ENCODE measurements at places on chromosomes 2 and 18.

DNA sequence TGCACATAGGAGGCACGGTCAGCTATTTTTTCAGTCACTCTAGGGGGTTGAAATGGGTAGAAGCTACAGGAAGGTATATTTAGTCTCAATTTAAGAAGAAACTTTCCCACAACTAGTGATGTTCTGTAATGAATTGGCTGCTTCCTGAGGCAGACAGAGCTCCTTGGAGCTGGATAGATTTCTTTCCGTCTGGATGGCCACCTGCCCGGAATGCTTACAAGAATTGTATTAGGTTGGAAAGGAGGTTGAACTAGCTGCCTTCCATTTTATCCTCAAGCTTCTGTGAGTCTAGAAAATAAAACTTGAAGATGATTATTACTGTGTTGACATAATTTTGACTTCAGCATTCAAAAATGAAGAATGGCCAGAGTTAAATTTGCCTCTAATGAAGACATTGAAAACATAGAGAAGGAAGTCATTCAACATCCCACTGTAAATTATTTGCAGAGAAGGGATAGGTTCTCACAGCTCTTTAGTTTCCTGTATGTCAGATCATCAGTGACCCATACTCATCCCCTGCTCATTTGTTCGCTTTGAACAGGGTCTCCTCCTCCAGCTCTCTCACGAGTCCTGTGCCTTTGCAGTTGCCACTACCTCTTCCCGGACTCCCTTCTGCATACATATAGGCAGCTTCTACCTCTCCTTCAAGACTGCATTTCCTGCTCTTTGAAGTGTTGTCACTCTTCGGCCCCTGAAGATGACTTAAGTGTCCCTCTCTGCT lies 88.8 kb downstream of the CRIM1 start:
- no peak for DNase-seq

DNA sequence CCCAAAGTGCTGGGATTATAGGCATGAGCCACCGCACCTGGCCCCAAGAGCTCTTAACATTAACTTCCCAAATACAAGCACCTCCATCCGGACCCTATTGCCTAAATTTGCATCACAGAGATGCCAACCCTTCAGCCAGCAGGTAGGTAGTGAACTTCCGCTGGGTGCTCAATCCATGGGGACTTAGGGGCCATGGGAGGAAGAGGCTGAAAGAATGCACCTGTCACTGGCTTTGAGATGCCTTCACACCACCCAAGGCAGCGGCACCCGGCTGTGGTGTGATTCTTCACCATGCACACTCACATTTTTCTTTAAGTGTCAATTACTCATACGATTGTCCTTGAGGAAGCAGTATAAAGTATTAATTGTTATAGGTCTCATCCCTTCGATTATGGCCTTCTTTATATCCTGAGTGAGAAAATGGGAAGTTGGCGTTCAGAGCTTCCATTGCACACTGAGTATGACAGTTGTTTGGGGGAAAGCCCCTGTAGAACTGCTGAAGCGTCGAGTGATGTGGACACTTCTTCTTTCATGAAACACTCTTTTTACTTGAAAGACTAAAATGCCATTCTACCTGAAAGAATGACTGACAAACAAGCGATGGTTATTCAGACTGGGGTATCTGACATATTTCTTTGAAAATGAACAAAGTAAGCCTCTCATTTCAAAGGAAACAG lies 51.8 kb upstream of the BIN1 start:
- DNase-seq = no peak

DNA sequence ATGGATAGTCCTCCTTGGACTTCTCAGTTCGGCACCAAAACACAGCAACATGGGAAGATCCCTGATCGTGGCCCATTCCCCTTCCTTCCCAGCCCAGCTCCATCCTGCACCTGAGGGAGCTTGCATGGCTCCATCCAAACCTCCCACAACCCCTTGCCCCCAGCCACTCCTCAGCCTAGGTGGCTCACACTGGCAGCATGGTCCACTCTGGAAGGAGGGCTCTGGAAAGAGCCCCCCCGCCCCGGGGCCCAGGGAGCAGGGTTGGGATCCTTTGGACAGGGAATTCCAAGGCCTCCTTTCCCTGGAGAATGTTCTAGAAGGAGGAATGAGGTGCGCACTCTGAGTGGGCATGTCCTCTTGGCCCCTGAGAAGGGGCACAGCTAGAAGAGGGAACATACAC lies 62.8 kb upstream of the ID2 start:
- no peak for DNase-seq

- DNase-seq = peak; percentile 64
Observed at GRCh38 chr2:62688771-62689170, 16.7 kb upstream of the EHBP1 start.

- no peak for DNase-seq
Observed at GRCh38 chr2:119821266-119821665, 61.5 kb downstream of the PTPN4 start.

GRCh38 chr2:217724471-217724870 lies 278.3 kb downstream of the TNS1 start:
- DNase-seq = no peak

DNA sequence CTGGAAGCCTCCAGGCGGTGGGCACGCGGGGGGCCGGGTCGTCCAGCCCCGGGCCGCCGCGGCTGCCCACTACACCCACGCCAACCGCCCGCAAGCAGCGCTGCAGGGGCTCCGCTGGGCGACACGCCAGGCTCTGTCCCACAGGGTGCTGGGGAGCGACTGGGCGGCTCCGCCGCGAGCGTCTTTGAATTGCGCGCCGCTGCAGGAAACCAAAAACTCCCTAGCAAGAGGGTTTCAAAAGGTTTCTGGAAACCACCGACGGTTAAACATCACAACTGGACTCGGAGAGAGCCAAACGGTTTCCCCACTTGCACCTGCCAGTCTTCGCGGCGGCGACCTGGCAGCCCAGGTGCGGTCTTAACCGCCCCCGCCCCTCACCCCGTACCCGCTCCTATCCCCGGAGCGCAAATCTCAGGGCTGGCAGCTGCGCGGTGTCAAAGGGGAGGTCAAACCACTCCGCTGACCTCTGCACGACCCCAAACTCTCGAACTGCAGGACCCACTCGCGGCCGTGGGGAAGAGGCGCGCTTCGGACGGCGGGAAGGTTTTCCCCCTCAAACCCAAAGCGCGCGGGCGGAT lies 1.0 kb downstream of the CXCR4 start:
- DNase-seq = no peak
